NCI-H2171 (cell line): ENCODE measurements at places on chromosomes 3 and 15.

DNA sequence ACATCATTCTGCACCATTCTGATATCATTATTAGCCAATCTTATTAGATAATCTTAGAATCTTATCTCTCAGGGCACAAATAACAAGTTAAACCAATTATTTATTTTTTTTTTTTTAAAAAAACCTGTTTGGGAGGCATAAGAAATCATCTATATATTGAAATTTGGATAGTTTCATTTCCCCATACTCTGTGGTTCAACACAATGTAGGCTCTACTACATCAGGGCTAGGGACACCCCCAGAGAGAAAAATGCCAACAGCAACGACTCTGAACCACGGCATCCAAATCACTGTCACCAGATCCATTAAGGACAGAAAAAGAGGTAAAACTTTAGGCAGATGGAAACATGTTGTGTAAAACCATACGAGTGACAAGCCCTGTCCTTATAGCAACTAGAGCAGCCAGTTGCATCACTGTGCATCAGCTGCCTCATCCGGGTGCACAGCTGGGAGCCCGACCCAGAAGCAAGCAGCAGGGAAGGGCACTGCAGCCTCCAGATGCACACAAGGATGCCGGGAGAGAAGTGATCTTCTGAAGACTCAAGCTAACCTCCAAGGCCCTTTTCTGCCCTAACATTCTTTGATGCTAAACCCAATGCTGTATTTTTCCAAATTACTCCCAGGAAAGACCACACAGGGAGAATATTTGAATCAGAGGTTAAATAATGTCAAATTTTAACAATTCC, 381.1 kb downstream of the CTNNB1 start:
- no peak for DNase-seq

- no peak for DNase-seq
Measured at GRCh38 chr3:193863657-193864357, 270.8 kb downstream of the OPA1 start.

- no peak for DNase-seq
Measured at GRCh38 chr15:44265757-44266156, 22.8 kb upstream of the GOLM2 start.

GRCh38 chr3:175659670-175660350, 800.7 kb downstream of the NAALADL2 start:
- DNase-seq, result no peak

DNA sequence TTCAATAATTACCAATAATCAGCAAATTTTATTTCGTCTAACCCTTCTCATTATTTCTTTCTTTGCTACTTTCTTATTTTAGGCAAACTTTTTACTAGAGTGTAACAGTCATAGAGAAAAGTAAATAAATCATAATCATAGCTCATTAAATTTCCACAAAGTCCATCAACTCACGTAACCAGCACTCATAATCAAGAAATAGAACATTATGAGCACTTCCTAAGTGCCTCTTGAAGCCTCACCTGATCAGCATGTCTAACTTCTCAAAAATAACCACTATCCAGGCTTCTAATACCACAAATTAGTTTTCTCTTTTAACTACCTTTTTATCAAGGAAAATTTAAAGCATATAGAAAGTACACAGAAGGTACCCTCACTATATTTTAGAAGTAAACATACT, 38.4 kb upstream of the SLC12A8 start:
- no peak for DNase-seq

DNA sequence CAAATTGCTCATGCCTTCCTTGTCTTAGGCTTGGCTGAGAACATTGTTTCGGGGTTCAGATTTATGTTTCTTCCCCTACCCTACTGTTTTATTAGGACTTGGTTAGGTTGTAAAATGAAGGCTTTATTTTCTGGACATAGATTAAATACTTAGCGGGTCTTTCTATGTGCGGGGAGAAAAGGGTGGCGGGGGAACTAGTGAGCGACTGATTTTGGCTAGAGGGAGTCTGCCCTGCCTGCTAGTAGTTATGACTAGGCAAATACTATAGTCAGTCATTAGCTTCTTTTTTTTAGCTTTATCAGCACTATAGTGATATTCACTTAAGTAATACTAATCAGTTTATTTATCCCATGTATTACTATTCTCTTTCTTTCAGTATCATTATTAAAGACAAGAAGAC, 3.6 kb downstream of the CADM2 start:
- no peak for DNase-seq

- DNase-seq, result no peak
Measured at GRCh38 chr3:69675786-69676530, 63.3 kb upstream of the MITF start.

DNA sequence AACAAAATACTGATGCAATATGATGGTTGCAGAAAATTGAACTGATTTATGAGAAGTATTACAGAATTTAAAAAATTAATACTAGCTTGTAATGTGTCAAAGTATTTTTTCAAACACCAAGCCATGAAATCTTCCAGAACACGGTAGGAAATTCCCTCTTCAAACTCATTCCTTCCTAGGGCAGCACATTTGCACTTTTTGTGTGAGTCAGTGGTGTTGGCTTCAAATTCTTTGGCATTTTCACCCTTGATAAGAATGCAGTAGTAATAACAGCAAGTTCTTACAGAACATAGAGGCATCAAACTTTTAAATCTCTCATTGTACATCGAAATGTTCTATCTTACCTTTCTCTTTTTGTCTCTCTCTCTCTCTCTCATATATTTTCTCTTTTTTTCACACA, 191.8 kb downstream of the CGGBP1 start:
- DNase-seq, result no peak

GRCh38 chr3:171748064-171748924, 62.0 kb downstream of the PLD1 start:
- no peak for DNase-seq

DNA sequence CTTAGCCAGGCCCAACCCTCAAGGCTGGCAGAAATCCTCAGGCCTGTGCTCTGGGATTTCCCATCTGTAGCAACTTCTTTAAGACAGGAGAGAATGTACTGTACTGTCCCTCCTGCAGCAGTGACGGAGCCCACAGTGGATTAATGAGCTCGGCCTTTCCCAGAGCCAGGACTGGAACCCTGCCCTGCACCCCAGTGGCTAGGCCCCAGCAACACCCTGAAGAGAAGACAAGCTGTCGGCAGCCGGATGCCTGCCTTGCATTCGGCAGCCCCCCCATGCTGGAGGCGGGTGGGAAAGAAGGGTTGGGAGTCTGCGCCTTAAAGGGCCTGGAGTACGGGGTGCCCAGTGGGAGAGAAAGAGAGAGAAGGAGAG, 32.0 kb downstream of the KLHL25 start:
- no peak for DNase-seq

GRCh38 chr3:114411811-114412803, 118.3 kb downstream of the TIGIT start:
- no peak for DNase-seq

GRCh38 chr3:149153402-149153801, 24.0 kb downstream of the HPS3 start:
- no peak for DNase-seq

GRCh38 chr15:94576889-94577533, 345.6 kb downstream of the MCTP2 start:
- no peak for DNase-seq

- DNase-seq, result no peak
Measured at GRCh38 chr3:144294659-144295538, 323.3 kb downstream of the DIPK2A start.

- no peak for DNase-seq
Measured at GRCh38 chr3:71446734-71447133, 136.8 kb downstream of the FOXP1 start.

- DNase-seq, result no peak
Measured at GRCh38 chr3:157868946-157869345, 237.3 kb downstream of the SHOX2 start.

DNA sequence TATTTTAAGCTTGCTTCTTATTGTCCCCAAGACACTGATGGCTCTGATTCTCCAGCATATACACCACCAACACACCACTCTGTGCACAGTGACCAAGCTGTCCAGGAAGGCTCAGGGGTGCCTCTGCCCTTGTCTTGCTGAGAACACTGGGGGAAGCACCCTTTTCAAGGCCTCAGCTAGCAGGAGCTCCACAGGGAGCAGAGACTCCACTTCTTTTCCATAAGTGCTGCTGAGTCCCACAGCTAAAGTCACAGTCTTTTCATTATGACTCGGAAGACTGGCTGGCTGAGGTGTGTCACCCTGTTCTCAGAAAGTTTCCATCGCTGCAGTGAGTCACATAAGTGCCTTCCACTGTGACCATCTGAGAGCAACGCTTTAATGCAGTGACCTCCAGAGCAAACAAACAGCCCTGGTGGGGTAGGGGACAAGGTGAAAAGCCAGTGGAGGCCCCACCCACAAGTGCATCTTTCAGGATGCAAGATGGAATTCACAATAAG, 226.9 kb upstream of the CHRNA7 start:
- no peak for DNase-seq

DNA sequence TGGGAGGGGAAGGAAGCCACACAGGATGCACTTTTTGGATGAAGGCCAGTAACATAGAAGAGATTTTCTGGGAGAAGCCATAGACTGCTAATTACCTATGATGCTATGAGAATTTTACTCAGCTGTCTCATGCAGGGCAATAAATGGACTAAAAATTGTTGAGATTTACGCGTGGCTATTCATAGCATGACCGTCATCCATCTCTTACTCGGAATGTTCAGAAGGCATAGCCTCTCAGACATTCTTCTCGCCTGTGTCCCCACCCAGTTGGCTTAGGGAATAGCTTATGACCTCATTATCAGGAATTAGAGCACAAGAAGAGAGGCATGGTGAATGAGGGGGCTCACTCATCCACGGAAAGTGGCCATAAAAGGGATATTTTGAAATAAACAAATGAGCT, 107.9 kb upstream of the ATP10A start:
- DNase-seq, result no peak

GRCh38 chr15:32919749-32920414, 202.1 kb downstream of the GREM1 start:
- no peak for DNase-seq

GRCh38 chr15:96335411-96336024, 5.0 kb downstream of the NR2F2 start:
- DNase-seq, result no peak

- DNase-seq, result no peak
Measured at GRCh38 chr3:156725682-156726081, 51.3 kb downstream of the TIPARP start.

DNA sequence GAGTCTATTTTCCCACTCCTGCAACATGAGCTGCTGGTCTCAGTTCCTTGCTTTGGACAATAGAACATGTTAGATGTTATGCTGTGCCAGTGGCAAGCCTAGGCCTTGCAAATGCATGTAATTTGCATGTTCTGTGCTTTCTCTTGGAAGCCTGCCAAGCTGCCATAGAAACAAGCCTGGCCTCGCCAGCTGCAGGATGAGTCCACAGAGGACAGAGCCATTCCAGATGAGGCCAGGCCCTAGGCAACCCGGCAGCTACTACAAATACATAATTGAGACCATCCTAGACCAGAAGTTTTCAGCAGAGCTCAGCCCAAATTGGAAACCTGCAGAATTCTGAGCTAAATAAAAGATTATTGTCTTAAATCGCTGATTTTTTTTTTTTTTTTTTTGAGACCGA, 39.6 kb downstream of the TRIM69 start:
- DNase-seq, result peak; percentile 59

GRCh38 chr3:8450618-8451017, 51.0 kb upstream of the LMCD1 start:
- no peak for DNase-seq

DNA sequence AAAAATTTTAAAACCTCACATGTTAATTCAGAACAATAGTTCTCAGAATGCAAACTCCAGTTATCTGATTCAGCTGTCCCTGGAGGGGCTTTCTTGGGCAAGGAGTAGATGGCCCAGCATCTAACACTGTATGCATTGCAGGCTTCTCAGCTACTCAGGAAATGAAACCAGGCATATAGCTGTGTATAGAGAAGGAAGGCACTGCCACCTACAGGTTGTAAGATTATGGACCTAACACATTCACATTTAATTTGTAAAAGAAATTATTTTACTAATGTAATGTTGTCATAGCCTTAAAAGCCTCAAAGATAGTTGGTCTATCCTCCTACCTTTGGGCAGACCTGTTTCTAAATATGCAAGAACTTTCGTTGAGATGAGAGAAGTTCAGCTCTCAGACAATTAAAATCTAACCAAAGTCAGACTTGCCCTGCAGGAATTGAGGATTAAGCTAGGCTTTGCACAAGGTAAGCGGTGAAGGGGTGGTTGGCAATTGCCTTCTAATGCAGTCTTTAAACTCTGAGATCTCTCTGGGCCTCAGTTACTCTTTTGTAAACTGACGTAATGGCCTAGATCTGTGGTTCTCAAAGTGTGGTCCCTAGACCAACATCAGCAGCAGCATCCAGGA, 132.8 kb upstream of the SLC24A5 start:
- peak; percentile 58 for DNase-seq

- DNase-seq, result no peak
Measured at GRCh38 chr15:77816983-77817382, 184.3 kb upstream of the LINGO1 start.

DNA sequence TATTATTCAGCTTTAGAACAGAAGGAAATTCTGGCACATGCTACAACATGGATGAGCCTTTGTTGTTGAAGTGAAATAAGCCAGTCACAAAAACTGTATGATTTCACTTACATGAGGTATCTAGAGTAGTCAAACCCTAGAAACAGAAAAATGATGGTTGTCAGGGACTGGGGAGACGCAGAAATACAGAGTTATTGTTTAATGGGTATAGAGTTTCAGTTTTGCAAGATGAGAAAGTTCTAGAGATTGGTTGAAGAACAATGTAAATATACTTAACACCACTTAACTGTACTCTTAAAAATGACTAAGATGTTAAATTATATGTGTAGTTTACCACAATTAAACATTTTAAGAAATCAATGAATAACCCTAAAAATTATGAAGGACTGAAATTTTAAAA, 15.8 kb downstream of the SPTSSB start:
- no peak for DNase-seq

DNA sequence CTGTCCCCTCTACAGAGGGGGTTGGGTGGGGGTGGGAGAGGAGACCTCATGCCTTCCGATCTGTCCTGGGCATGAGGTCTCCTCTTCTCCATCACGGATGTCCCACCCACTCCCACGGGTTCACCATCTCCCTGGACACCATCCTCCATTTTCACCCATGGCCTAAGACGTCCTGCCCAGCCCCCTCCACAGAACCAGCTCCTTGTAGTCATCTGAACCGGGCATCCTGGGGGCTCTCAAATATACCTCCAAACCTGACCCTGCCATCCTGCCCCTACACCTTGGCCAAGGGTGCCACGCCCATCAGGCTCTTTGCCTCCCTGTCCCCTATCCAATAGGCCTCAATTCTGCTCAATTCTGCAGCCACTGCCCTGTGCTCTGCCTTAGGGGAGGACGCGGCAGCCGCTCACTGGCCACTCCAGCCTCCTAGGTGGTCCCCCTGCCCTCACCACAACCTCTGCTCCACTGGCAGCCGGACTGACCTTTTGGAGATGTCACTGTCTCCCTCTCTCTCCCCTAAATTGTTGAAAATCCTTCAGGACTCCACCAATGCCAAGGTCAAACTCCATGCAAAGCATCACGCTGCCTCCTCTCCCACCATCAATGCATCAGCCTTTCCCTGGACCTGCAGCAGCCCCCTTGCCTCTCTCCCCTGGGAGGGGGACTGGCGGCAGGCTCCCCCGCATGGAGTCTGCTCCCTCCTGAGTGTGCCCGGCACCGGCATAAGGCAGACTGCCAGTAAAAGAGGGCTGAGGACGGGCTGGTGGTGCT, 9.4 kb upstream of the ANPEP start:
- DNase-seq, result no peak
